Left ventricle myocardium inferior (tissue), 1 donor: ENCODE measurements at places on chromosomes 1 and 21. TPM values are rescaled to one million over a fixed set of nuclear protein-coding genes. Genes with fewer than 3 reads are reported as not detected.

DNA sequence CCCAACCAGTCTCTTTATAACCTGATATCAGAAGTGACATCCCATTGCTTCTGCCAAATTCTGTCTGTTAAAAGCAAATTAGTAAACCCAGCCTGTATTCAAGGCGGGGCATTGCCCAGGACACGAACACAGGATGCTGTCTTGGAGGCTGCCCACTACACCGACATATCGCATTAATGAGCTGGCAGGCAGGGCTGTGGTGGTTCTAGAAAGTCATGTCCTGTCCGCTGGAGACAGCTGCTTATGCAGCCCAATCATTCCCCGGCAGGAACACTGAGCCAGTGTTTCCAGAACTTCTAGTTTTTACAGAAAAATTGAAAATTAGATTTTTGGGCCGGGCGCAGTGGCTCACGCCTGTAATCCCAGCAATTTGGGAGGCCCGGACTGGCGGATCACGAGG, 19.3 kb downstream of the C1orf167 start:
- no peaks in the 10 kb centered on the region for H3K27me3 ChIP-seq
- peaks cover 21% of the 10 kb centered on the region for H3K4me1 ChIP-seq
- no peaks in the 10 kb centered on the region for H3K36me3 ChIP-seq
- H3K27ac ChIP-seq: no peak overlapping the region
- no peak overlapping the region for H3K4me3 ChIP-seq
- no peak for DNase-seq

GRCh38 chr21:44344541-44345183, 5.5 kb upstream of the CFAP410 start:
- no peak for DNase-seq
- no peak overlapping the region for H3K27ac ChIP-seq
- peaks cover 53% of the 10 kb centered on the region for H3K27me3 ChIP-seq
- peaks cover 7% of the 10 kb centered on the region for H3K4me1 ChIP-seq

- no peaks in the 10 kb centered on the region for H3K27me3 ChIP-seq
- peak overlapping the region; percentile 50 for H3K27ac ChIP-seq
- DNase-seq: no peak
- H3K36me3 ChIP-seq: no peaks in the 10 kb centered on the region
Measured at GRCh38 chr1:9341301-9341845, 48.7 kb downstream of the SPSB1 start.

DNA sequence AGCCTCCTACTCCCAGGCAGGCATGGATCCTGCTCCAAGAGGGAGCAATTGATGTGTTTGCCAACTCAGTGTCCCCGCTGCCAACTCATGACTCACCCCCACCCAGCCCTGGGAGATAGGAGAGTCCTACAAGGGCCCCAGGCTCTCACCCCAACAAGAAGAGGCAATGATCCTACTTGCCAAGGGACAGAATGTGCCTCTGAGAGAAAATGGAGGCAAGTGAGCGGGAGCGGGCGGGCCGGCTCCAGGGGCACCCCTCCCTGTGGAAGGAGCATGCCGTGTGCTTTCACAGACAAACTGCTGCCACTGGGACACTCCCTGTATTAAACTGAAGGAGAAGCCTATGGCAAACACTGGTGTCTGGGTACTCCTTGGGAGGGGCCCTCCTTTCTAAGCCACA, 16.7 kb downstream of the PKP1 start:
- peak; percentile 37 for DNase-seq
- peaks cover 16% of the 10 kb centered on the region for H3K4me1 ChIP-seq
- H3K27ac ChIP-seq: no peak overlapping the region
- peaks cover 5% of the 10 kb centered on the region for H3K27me3 ChIP-seq

DNA sequence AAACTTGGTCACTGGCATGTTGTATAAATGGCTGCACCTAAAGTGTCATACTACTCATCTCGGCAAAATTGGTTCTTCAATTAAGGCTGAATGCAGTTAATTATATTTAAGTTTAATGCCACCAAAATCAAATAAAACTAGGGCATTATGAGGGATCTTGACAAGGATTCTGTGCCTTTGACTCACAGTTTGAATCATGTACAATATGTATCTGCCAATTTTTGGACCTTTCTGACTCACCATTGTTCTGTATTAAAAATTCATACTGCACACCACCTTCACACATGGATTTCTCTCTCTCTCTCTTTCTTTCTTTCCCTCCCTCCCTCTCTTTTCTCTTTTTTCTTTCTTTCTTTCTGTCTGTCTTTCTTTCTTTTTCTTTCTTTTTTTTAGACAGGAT, 14.1 kb upstream of the STXBP3 start:
- H3K36me3 ChIP-seq: no peaks in the 10 kb centered on the region
- DNase-seq: no peak
- H3K4me1 ChIP-seq: no peaks in the 10 kb centered on the region
- H3K27ac ChIP-seq: no peak overlapping the region

IL22RA1 gene
- 0.14 TPM for total RNA-seq

HOOK1 gene
- total RNA-seq: 4.0 TPM

HSD3B1 gene
- not detected for total RNA-seq
